ENCODE measurements at places on chromosomes 12 and 14.

GRCh38 chr12:130405332-130405731 is 67.6 kb downstream of the PIWIL1 start:
- DNase-seq: no peak

DNA sequence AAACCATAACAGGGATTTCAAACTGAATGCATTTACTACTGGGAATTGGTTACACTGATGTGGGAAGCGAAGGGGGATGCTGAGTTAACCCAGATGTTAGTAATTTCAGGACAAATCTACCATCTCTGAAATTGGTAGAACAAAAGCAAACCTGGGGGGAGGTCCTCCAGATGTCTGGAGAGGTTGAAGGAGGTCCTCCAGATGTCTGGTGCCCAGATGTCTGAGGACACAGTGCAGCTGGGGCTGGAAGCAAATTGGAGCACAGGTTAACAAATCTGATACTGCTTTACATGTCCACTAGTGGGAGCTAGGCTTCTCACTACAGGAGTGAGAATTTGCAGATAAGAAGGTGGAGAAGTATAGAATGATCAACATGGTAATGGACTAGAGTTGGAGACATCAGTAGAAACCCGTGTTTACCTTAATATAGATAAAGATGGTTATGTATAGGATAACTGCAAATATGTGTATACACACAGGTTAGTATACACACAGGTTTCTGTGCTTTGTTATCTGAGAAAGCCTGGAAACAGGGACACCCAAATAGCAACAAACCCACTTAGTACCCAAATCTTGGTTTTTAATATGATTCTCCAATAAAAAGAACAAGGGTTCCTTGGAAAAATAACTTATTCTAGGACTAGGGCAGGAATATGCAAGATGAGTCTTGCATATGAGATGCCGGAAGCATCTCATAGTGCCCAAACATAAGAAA is 162.5 kb downstream of the C12orf50 start:
- DNase-seq: peak; percentile 14

GRCh38 chr12:132253698-132254480 is 75.5 kb downstream of the GALNT9 start:
- DNase-seq: no peak

- peak; percentile 35 for DNase-seq
Measured at GRCh38 chr12:51863933-51864832, 15.7 kb upstream of the FIGNL2 start.

DNA sequence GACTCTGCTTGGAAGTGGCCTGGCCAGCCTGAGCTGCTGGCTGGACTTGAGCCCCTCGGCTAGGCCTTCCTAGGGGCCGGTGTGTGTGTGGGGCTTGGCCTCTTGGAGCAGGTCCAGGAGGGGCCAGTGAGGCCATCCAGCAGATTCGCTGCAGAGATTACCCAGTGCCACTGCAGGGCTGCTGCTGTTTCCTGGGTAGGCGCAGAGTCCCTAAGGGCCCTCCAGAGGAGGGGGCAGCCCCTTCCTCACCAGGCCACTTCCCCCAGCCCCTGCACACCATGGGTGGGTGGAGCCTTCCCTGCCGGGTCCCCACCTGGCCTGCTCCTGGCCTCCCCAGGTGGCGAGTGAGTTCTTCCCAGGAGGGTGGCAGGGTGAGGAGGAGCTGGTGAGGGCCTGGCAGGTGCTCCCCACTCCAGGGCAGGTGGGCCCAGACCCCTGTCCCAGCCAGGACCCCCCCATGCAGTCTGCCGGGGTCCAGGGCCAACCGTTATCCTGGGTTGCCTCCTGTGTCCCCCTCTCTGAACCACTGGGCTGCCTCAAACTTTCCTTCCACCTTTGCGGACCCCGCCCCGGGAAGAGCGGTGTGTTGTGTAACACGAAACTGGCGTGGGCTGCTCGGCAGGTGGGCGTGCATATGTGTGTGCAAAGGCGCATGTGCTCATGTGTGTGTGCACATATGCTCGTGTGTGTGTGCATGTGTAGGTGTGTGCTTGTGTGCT is 25.1 kb downstream of the ASPG start:
- DNase-seq: no peak

- DNase-seq: no peak
Measured at GRCh38 chr12:67927324-67927723, 61.9 kb upstream of the IFNG-AS1 start.

GRCh38 chr12:115932066-115932465 is 345.4 kb downstream of the MED13L start:
- no peak for DNase-seq

GRCh38 chr12:118299791-118300460 is 72.8 kb downstream of the TAOK3 start:
- DNase-seq: no peak

GRCh38 chr12:52156311-52156710 is 35.5 kb downstream of the KRT80 start:
- DNase-seq: no peak

DNA sequence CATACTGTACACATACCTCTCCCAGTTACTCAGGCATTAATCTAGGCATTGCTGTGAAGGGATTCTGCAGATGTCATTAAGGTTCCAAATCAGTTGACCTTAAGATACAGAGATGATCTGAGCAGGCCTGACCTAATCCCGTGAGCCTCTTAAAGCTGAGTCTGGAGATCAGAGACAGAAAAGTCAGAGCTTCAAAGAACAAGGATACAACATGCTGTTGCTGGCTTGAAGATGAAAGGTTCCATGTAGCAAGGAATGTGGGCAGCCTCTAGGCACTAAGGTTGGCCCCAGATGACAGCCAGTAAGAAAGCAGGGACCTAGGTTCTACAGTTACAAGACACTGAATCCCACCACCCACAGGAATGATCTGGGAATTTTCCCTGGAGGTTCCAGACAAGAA is 81.1 kb downstream of the MAP1LC3B2 start:
- no peak for DNase-seq

DNA sequence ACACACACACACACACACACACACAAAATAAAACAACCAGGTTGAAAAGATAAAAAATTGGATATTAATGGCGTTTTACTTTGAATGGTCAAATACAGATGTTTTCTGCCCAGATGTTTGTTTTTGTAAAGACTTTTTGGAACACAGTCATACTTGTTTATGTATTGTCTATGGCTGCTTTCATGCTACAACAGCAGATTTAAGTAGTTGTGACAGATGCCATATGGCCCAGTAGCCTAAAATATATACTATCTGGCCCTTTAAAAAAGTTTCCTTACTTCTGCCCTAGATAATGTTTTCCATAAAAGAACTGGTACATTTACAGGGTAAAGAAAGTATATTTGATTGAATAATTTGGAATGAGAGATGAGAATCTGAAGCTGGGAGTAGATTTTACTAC is 1362.8 kb upstream of the SEL1L start:
- DNase-seq: no peak

- no peak for DNase-seq
Measured at GRCh38 chr14:104746934-104747481, 5.9 kb upstream of the SIVA1 start.
